Activated CD8-positive, alpha-beta T cell treated with anti-CD3 and anti-CD28 coated beads, Interleukin-2, amount 10 ng/mL, durations not matched to agents 7 days and 5 days (primary cell): ENCODE measurements at places on chromosomes 5 and 9. TPM values are rescaled to one million over a fixed set of nuclear protein-coding genes. Genes with fewer than 3 reads are reported as not detected.
A peak's percentile ranks its signal among the peaks of the same experiment; 100 is the strongest.

DNA sequence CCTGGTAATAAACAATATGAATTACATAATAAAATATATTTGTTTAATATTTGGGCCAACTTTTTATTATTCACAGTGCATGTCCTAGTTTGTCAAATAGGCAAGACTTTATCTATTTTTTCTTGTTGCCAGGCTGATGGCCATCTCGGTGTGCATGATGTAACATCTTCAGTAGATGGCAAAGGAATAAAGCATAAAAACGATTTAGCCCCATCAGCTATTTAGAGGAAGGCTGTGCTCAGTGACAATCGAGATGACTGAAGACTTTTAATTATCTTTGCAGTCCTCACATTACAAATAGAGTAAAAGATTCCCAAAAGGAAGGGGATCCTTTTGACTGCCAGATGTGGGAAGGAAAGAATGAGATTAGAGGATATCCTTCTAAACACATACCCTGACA, 358.5 kb downstream of the PTPRD start:
- no peak for DNase-seq
- H3K27ac ChIP-seq = no peak overlapping the region
- H3K36me3 ChIP-seq = no peaks in the 10 kb centered on the region

- H3K27me3 ChIP-seq = peaks cover 3% of the 10 kb centered on the region
- H3K36me3 ChIP-seq = no peaks in the 10 kb centered on the region
- no peak overlapping the region for H3K27ac ChIP-seq
- DNase-seq = no peak
Observed at GRCh38 chr9:87657893-87658292, 68.0 kb upstream of the CTSL start.

GRCh38 chr9:127569886-127570401, 42.1 kb upstream of the STXBP1 start:
- H3K27me3 ChIP-seq = no peaks in the 10 kb centered on the region
- H3K36me3 ChIP-seq = peaks cover 19% of the 10 kb centered on the region
- peak; percentile 67 for DNase-seq
- peaks cover 76% of the 10 kb centered on the region for H3K4me1 ChIP-seq
- H3K27ac ChIP-seq = peak overlapping the region; percentile 92

DNA sequence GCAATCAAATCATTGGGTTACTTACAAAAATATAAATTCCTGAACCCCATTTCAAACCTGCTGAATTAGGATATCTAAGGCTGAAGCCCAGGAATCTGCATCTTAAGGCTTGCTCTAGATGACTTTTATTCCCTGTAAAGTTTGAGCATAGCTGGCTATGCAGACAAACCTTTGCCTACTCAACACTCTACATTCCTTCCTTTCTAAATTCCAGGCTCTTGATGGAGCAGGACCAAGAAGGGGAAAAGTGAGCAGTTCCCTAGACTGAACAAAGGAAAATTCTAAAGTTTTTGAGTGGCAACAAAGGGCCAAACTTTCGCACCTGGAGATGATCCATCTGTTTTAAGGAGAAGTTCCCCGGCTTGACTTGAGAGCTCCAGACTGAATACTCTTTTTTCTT, 9.8 kb upstream of the ADRA1B start:
- H3K27ac ChIP-seq = no peak overlapping the region
- no peak overlapping the region for H3K4me3 ChIP-seq
- H3K36me3 ChIP-seq = no peaks in the 10 kb centered on the region
- peaks cover 3% of the 10 kb centered on the region for H3K4me1 ChIP-seq
- DNase-seq = no peak

- no peak overlapping the region for H3K27ac ChIP-seq
- peaks cover 17% of the 10 kb centered on the region for H3K4me1 ChIP-seq
- no peak for DNase-seq
Observed at GRCh38 chr5:109744261-109744660, 54.5 kb downstream of the MAN2A1 start.

The SLC6A3 gene
- not detected for total RNA-seq

GRCh38 chr5:132219981-132220380, 7.7 kb downstream of the P4HA2 start:
- no peaks in the 10 kb centered on the region for H3K4me1 ChIP-seq
- DNase-seq = no peak
- H3K27ac ChIP-seq = no peak overlapping the region
- H3K36me3 ChIP-seq = peaks cover 7% of the 10 kb centered on the region
- H3K4me3 ChIP-seq = no peak overlapping the region
- H3K27me3 ChIP-seq = peaks cover 2% of the 10 kb centered on the region

The IL13 gene
- total RNA-seq = 1.4 TPM

The ADAMTS2 gene
- not detected for total RNA-seq

GRCh38 chr9:98879963-98880310, 63.8 kb upstream of the COL15A1 start:
- no peak for DNase-seq
- no peaks in the 10 kb centered on the region for H3K36me3 ChIP-seq
- no peaks in the 10 kb centered on the region for H3K4me1 ChIP-seq
- H3K4me3 ChIP-seq = no peak overlapping the region
- H3K27ac ChIP-seq = no peak overlapping the region
- H3K27me3 ChIP-seq = peaks cover 17% of the 10 kb centered on the region

DNA sequence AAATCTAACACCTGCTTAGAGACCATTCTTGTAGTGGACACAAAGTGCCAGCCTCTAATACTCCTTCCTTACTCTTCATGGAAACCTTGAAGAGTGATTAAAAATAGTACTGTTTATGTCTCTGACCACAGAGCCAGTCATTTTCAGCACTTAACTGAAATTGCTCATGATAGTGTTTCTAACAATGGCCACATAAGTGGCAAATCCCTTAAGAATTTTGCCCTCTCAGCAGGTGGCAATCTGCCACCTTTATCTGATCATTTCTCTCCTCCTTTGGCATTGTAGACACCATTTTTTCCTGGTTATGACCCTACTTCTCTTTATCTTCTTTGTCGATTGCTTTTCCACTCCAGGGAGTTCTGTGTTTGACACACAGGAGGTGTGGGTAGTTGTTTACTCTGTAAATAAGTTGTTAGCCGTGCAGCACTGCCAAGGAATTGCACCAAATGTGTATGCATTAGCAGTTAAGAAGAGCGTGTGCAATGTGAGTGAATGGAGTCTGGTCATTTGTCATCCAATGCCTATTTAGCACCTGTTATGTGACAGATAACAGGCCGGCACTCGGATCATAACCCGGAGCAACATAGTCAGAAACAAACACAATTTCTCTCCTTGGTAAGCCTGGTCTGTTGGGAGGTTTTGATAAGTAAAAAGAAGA, 36.8 kb upstream of the STARD4 start:
- peaks cover 13% of the 10 kb centered on the region for H3K4me1 ChIP-seq
- H3K4me3 ChIP-seq = no peak overlapping the region
- H3K27ac ChIP-seq = no peak overlapping the region
- no peak for DNase-seq
- no peaks in the 10 kb centered on the region for H3K36me3 ChIP-seq

DNA sequence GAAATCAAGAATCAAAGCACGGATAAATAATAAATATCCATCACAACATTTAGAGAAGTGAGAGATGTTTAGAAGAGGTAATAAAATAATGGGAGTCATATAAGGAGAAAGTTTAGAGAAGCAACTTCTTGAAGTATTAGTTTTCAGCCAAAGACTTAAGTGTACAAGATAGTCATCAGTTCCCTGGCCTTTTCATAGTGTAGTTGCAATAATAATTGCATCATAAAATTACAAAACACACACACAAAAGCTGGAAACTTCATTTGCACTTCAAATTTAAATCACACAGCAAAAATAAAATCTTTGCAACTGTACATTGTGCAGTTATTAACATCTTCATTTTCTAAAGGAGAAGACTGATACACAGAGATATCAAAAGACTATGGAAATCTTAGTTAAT, 319.1 kb upstream of the RGMB start:
- DNase-seq = no peak
- H3K4me1 ChIP-seq = no peaks in the 10 kb centered on the region
- no peaks in the 10 kb centered on the region for H3K36me3 ChIP-seq
- H3K27ac ChIP-seq = no peak overlapping the region
- H3K4me3 ChIP-seq = no peak overlapping the region
- no peaks in the 10 kb centered on the region for H3K27me3 ChIP-seq

The ANGPTL2 gene
- not detected for total RNA-seq

- DNase-seq = no peak
- no peak overlapping the region for H3K27ac ChIP-seq
- H3K4me3 ChIP-seq = no peak overlapping the region
- H3K27me3 ChIP-seq = no peaks in the 10 kb centered on the region
Observed at GRCh38 chr5:169923988-169924387, 56.3 kb downstream of the INSYN2B start.

The ARL14EPL gene
- not detected for total RNA-seq

The ENHO gene
- not detected for total RNA-seq

DNA sequence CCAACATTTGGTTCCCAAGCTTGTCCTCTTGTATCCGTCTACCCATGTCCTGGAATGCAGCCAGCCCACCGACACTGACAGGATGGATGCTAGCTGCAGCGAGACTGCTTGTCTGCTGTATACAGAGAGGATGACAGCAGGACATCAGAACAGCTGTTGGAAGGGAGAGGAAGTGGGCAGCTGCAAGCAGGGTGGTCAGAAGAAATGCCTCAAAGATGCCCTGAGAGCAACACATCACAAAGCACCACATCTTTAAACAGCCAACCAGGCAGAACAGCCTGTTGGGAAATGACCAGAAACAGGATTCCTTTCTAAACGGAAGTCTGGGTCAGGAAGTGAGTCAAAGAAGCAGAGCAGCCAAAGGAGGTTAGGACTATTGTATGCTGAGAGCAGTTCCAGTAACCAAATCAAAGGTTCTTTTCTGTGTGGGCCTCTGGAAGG, 219.1 kb downstream of the NDUFS4 start:
- no peak overlapping the region for H3K27ac ChIP-seq
- DNase-seq = no peak
- no peaks in the 10 kb centered on the region for H3K36me3 ChIP-seq
- H3K4me1 ChIP-seq = peaks cover 23% of the 10 kb centered on the region
- H3K27me3 ChIP-seq = peaks cover 2% of the 10 kb centered on the region

The ABLIM3 gene
- not detected for total RNA-seq

GRCh38 chr5:19058216-19058615, 929.8 kb downstream of the CDH18 start:
- no peak overlapping the region for H3K27ac ChIP-seq
- no peaks in the 10 kb centered on the region for H3K36me3 ChIP-seq
- no peak overlapping the region for H3K4me3 ChIP-seq

The ECSCR gene
- not detected for total RNA-seq

The PCDHB12 gene
- not detected for total RNA-seq
